ENCODE measurements at places on chromosomes 1 and 21.

GRCh38 chr1:90045853-90046563, 51.1 kb downstream of the ZNF326 start:
- DNase-seq: no peak

- no peak for DNase-seq
Observed at GRCh38 chr1:151325646-151326429, 1.4 kb downstream of the PI4KB start.

DNA sequence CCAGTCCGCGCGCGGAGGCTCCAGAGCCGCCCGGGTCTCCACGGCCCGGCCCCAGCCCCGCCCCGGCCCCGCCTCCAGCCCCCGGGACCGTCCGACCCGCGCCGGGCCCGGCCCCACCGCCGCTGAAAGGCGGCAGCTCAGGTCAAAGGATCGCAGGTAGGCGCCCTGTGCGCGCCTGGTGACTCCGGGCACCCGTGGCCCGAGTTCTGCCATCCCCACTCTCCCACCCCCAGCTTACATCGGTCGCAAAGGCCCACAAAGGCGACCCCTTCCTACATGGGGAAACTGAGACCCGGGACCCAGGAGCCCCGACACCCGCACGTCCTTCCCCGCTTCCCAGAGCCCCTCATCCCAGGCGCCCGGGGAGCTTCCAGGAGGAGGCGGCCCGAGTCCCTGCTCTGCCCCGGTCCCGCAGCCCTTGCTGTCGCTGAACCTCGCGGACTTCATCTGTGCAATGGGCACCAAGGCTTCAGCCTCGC, at the start of gene TMEM200B:
Gene TMEM200B, minus strand, starts transcription at position 17 of the 479 bp plus-strand sequence. CDS start 2,075 bp downstream, outside the sequence.
- no peak for DNase-seq

DNA sequence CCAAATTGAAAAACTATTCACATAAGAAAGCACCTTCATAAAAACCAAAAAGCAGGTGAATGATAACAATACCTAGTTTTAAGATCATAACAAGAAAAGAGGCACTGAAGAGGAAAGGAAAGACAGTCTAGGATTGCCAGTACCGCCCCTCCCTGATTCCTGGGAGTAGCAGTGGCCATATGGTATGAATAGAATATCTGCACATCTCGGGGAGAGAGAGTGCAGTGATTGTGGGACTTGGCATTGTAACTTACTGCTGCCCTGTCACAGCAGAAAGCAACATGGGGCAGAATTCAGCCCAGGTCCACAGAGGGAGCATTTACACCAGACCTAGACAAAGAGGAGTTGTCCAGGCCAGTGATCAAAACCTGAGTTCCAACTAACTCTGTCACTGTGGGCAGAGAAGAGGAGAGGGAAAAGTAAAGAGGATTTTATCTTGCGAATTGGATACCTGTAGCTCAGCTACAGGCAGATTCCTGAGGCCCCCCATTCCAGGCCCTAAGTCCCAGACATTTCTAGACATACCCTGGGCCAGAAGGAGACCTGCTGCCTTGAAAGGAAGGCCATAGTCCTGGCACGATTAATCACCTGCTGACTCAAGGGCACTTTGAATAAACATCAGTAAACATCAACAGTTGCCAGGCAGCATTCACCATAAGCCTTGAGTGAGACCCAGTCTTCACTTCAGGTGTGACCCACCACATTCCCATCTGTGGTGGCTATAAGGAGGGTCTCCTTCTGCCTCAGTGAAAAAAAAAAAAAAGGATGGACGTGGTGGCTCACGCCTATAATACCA, 397.5 kb downstream of the TGFB2 start:
- DNase-seq: no peak

DNA sequence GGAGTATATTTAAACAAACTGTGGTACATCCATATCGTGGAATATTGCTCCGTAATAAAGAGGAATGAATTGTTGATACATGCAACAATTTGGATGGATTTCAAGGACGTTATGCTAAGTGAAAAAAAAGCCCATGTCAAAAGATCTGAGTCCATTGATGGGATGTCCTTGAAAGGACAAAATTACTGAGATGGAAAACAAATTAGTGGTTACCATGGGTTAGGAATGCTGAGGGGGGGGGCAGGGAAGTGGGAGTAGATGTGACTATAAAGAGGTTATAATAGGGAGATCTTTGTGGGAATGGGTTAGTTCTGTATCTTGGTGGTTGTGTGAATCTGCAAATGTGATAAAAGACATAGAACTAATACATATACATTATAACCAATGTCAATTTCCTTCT, 409.3 kb downstream of the SRGAP2C start:
- no peak for DNase-seq

GRCh38 chr1:7402548-7402850, 368.6 kb upstream of the VAMP3 start:
- DNase-seq: no peak

DNA sequence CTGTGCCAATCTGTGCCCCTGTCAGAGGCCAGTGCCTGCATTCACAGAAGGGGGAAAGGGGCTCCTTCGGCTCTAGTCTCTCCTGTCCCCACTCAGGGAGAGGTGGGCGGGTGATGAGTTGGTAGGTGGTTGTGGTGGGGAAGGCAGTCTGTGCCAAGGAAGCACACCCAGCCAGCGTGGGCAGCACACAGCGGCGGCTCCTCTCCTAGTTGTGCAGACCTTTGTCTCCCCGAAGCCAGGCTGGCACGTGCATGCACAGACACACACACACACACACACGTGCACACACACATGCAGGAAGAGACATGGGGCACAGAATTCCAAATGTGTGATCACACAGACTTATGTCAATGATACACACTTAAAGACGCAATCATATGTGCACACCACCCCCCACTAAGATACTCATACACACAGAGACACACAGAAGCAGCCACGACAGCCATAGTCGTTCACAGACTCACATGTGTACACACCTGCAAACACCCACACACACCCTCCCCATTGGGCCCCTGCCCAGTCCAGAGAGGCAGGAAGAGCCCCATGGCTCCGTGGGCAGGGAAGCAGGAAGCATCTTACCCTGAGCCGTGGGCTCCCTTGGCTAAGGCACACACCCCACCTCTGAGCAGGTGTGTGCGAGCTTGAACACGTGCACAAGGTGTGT, 16.4 kb downstream of the RIMS3 start:
- no peak for DNase-seq

- no peak for DNase-seq
Observed at GRCh38 chr21:41186755-41187536, 19.0 kb downstream of the BACE2 start.

- DNase-seq: no peak
Observed at GRCh38 chr1:29639156-29639736, 402.9 kb downstream of the PTPRU start.

- DNase-seq: no peak
Observed at GRCh38 chr1:6269720-6270400, 9.0 kb upstream of the GPR153 start.

DNA sequence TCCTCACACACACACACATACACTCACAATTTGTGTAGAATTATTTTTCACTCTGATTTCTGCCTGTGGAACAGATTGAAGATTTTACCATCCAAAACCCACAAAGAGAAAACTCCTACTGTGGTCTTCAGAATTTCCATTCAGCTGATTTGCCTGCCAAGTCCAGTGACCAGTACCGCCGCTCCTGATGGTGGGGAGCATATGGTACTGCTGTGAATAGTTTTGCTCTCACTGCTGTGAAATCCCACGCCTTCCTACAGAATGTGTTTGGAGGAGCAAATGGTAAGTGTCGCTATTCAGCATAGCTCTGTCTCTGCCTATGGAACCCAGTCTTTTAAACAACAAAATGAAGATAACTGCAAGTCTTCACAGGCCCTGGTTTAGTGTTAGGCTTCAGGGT, 629.5 kb downstream of the LMO4 start:
- DNase-seq: no peak

- no peak for DNase-seq
Observed at GRCh38 chr1:76070538-76070937, 4.0 kb upstream of the ST6GALNAC3 start.

DNA sequence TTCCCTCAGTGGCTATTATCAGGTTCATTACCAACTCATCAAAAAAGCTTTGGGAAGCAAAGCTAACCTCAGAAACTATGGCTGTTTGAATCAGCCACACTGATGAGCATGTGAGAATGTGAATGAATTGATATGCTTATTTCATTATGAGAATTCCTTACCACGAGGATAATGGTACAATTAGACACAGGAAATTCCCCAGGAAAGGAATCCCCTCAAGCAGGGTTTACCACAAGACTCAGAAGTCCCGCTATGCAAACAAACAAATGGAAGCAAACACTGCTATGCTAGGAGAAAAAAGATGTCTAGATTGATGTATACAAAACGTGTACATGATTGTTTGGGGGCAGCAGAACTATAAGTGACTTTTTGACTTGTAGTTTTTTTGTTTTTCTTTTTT, 205.0 kb downstream of the HMCN1 start:
- no peak for DNase-seq

DNA sequence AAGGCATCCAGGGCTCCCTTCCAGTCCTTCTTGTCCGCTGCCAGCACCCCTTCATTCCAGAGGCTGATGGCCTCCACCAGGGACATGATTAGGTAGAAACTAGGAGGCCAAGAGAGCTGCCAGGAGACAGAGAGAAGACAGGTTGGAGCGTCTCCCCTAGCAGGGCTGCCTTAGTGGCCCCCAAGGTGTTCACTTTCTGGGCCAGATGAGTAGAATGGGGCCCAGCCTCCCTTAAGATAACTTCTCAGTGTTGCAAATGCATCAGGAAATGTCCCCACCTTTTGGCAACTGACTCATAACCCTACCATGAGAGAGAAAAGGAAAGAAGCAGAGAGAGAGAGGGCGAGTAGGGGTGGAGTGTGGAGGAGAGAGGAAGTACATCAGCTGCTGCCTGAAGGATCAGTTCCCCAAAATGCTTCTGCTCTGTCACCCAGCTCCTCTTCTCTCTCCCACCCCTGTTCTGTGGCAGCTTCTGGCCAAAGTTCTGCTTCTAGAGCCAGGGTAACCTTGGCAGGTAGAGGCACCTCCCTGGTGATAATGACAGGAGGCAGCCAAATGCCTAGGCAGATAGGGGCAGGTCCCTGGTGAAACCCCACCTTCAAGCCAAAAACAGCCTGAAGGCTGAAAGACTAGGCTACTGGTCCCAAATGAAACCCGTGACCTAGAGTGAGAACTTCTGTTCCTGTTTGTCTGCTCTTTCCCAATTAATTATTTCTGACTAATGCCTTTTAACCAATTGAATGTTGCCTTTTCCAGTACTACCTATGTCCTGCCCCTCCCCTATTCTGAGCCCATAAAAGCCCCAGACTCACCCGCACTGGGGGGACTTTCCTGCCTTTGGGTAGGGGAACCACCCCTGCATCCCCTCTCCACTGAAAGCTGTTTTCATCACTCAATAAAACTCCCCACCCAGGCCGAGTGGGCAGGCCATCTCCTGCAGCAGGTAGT, at the start of gene NCF2:
Gene NCF2, minus strand, starts transcription at position 216 of the 948 bp plus-strand sequence. Its CDS starts 130 bp downstream, at position 86.
- no peak for DNase-seq

- DNase-seq: no peak
Observed at GRCh38 chr1:31707711-31708110, 3.9 kb upstream of the COL16A1 start.

DNA sequence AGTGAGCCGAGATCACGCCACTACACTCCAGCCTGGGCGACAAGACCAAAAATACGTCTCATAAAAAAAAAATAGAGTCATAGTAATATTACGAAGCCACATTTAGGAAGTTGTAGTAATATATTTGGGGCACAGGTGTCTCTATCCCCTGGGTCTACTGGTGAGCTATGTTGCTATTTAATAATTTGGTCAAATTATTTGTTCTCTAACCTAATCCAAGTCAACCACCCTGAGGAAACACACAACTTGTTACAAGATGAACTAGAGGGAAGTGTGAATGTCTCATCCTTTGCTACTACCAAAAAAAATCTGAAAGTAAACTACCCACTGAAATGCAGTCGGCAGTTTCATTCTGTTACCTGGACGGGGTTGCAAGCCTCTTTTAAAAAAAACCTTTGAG, 35.3 kb downstream of the RGS8 start:
- DNase-seq: no peak

GRCh38 chr1:9145714-9146113, 16.8 kb upstream of the GPR157 start:
- DNase-seq: no peak

DNA sequence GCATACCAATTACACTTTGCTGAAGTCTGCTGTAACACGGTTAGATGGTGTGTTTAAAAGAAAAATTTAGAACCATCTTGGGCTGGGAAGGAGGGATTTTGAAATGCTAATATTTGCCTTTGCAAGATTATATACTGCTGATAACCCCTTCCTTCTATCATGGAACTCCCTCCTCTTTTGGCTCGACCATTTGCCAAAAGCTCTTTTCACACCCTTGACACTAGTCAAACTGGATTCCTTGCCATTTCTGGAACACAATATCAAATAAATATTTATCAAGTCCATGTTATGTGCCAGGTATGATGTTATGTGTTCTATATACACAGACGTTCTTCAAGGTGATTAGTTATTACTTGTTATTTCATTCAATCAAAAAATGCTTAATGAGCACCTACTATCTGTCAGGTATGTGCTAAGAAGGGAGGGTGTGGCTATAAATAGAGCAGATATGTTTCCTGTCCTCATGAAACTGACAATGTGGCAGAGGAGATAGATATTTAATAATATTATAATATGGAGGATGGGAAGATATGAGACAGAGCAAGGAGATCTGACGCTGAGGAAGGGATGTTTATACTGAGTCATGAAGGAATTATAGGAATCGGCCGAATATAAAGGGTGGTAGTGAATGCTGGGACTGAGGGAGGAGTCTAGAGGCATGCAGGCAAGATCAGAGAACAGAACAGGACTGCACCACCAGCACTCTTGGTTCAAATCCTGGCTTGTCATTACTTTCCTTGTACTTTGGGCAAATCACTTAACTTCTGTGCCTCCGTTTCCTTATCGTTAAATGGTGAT, 16.1 kb upstream of the XPR1 start:
- DNase-seq: no peak

DNA sequence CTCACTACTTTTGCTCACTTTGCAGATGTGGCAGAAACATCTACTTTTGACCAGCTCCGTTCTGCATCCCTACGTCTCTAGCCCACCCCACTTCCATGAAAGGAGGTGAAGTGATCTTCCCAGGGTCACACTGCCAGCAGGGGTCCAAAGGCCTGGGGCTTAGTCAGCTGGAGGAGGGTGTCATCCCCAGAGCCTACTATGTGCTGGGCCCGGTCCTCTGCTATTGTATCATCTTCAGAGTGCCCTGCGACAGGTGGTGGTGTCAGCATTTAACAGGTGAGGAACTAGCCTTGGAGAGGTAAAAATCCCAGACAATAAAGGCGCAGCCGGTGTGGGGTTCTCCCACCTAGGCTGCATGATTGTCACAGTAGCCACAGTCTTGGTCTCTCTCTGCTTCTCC, 5.6 kb upstream of the BSND start:
- no peak for DNase-seq

DNA sequence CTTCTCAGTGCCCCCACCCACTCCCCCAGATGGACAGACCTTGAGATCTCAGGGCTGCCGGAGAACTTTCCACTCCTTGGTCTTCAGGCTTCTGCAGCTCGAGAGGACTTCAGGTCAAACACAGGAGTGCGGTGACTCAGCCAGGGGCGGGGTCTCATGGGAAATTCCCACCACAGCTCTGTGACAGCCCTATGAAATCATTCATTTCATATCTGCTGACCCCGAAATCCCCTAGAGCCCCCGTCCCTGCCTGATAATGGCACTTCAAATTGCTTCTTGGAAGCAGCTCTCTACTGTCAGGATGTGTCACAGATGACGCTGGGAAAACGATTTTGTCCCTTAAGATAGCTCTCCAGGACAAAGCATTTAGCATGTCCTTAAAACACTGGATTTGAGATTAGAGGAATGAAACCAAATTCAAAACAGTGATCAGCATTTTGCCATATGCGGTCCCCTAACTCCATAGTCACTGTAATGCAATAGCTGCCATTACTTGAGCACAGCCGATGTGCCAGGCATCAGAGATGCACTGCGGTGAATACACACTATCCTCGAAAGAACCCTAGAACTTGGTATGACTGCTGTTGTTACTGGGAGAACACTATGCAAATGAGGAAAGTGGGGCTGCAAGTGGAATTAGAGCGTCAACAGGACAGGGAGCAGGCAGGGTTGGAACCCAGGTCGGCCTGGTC, at the start of gene TNFRSF9:
Gene TNFRSF9, minus strand, starts transcription at position 95 of the 692 bp plus-strand sequence. CDS start 845 bp downstream, outside the sequence.
- no peak for DNase-seq

Measured in GOT3 (cell line).